ENCODE measurements at places on chromosomes 3 and 15. TPM values are rescaled to one million over a fixed set of nuclear protein-coding genes. Genes with fewer than 3 reads are reported as not detected.

Gene ALAS1
- 54.4 TPM for total RNA-seq

Gene TM6SF1
- 2.5 TPM for total RNA-seq

Gene SNURF
- 7.1 TPM for total RNA-seq

Gene NDN
- 9.4 TPM for total RNA-seq

Gene ISLR
- 11.5 TPM for total RNA-seq

Gene SCN11A
- total RNA-seq, result 0.11 TPM

Gene KLF15
- total RNA-seq, result 10.8 TPM

Gene MUSTN1
- 3.2 TPM for total RNA-seq

Gene FAM43A
- total RNA-seq, result 32.1 TPM

Gene USP50
- not detected for total RNA-seq

Gene CYP8B1
- not detected for total RNA-seq

Gene SLC30A4
- total RNA-seq, result 5.6 TPM

Gene HDGFL3
- total RNA-seq, result 3.7 TPM

Gene PATL2
- 0.57 TPM for total RNA-seq

Gene PIF1
- 1.8 TPM for total RNA-seq

Gene KLHL6
- 0.10 TPM for total RNA-seq

Gene RHOA
- 315 TPM for total RNA-seq

All from suprapubic skin (tissue), 4 donors.